GM23248 (cell line): ENCODE measurements at places on chromosomes 1 and 21.

GRCh38 chr21:46468108-46468774, 9.6 kb downstream of the DIP2A start:
- H3K27ac ChIP-seq: no peak overlapping the region
- DNase-seq: no peak
- no peaks in the 10 kb centered on the region for H3K4me1 ChIP-seq
- no peaks in the 10 kb centered on the region for H3K36me3 ChIP-seq
- H3K4me3 ChIP-seq: no peak overlapping the region
- no peaks in the 10 kb centered on the region for H3K27me3 ChIP-seq

DNA sequence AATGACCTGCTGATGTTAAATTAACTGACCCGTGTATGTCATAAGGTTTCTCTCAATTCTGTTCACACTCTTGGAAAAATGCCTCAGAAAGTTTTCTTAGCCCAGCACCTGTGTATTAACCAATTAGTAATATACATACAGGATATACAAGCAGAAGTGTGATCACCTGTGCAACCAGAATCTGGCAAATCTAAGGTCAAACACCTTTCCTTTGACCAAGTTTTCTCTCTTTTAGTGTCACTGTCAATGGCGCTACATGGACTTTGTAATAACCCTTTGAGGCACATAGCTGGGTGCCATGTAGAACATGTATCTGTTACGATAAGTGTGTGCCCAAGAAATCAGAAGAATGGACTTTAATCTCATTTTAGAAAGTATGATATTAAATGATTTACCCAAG, 1.1 kb downstream of the NCSTN start:
- H3K4me3 ChIP-seq: peak overlapping the region; percentile 98
- no peaks in the 10 kb centered on the region for H3K27me3 ChIP-seq
- H3K4me1 ChIP-seq: peaks cover 31% of the 10 kb centered on the region
- peaks cover 22% of the 10 kb centered on the region for H3K36me3 ChIP-seq

DNA sequence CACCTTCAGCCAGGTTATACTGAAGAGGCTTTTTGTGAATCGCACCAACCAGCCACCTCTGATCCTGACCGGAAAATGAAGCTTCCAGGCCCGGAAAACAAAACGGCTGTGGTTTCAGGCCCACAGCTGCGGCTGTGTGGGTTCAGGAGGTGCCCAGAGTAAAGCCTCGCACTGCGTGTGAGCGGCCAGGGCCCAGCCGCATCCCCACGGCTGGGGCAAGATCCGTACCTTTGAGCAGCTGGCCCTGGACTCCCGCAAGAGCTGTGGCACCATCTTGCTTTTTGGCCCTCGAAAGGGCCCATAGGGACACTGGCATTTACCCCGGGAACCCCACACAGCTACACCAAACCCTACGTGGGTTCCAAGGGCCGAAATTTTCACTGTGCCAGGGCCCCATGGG, 63.0 kb downstream of the GLUL start:
- no peak overlapping the region for H3K27ac ChIP-seq
- DNase-seq: no peak
- H3K4me1 ChIP-seq: no peaks in the 10 kb centered on the region
- H3K27me3 ChIP-seq: no peaks in the 10 kb centered on the region
- no peak overlapping the region for H3K4me3 ChIP-seq

GRCh38 chr1:89890085-89890752, 69.4 kb downstream of the LRRC8D start:
- peak overlapping the region; percentile 19 for H3K27ac ChIP-seq
- peak; percentile 55 for DNase-seq
- H3K36me3 ChIP-seq: no peaks in the 10 kb centered on the region

DNA sequence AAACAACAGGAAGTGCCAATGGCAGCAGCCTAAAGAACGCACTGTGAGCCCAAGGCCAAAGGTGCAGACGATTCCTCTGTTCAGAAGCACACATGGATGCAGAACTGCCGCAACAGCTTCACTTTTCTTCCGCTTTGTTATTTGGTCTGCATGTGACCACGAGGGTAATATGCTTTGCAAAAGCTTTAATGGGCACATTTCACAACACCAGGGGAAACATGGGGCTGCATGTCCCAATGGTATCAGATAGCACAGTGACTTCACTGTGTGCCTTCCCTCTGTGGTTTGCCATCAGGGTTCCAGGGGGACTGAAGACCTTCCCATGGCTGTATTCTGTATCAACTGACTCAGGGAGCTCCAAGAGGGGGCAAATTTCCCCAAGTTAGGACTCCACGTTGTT, 28.3 kb downstream of the THAP3 start:
- H3K27ac ChIP-seq: no peak overlapping the region
- no peaks in the 10 kb centered on the region for H3K27me3 ChIP-seq
- no peaks in the 10 kb centered on the region for H3K4me1 ChIP-seq
- H3K36me3 ChIP-seq: 0 out of 2 replicates have a peak, but pooled peaks cover 4% of the 10 kb centered on the region
- H3K4me3 ChIP-seq: no peak overlapping the region
- DNase-seq: no peak

DNA sequence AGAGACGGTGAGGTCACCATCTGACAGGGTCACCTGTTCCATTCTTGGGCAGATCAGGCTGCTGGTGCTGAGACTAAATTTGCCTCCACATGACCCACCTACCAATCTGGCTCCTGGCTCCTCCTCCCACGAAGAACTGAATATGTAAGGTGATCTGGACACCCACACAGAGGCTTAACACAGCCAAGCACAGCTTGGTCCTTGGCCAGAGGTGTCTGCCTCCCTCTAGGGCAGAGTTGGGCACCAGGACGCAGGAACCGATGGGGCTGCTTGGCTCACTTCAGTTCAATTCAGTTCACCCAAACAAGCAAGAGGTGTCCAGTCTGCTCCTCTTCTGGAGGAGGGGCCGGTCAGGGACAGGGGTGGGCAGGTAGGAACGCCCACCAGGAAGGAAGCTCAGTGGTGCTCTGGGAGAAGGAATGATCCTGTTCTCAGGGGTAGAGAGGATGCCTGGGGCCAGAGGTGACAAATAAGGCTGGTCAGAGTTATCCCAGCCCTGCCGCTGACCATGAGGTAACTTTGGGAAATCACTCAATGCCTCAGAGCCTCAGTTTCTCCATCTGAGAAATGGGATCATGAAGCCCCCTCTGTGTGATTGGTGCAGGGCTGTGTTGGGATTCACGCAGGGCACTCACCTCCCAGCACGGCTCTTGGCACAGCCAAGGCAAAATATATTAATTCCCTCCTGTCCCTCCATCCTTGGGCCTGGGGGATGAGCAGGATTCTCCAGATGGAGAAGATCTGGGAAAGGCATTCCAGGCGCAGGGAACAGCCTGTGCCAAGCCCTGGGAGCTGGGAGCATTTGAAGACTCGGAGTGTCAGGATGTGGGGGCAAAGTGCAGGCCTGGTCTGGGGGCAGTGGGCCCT, 284.5 kb downstream of the PTPRU start:
- no peak for DNase-seq
- no peak overlapping the region for H3K4me3 ChIP-seq
- H3K27ac ChIP-seq: no peak overlapping the region

DNA sequence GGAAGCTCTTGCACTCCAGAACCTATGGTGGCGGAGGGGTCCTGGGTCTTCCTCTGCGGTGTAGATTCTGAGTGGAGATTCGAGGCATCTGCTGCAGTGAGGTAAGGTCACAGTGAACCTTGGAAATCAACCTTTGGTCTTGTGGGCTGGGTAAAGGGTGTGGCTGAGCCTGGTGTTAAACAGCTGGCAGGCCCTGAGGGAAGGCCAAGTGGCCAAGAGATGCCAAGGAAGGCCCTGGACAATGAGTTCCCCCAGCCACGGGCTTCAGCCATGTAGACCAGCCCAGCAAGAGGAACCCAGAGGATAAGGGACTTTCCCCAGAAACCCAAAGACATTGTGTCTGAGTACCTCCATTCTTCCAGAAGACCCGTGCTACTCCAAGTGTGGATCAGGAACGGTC, 137.2 kb upstream of the ETS2 start:
- DNase-seq: no peak
- H3K4me1 ChIP-seq: no peaks in the 10 kb centered on the region
- no peak overlapping the region for H3K4me3 ChIP-seq
- H3K36me3 ChIP-seq: no peaks in the 10 kb centered on the region
- no peak overlapping the region for H3K27ac ChIP-seq
- H3K27me3 ChIP-seq: peaks cover 55% of the 10 kb centered on the region

DNA sequence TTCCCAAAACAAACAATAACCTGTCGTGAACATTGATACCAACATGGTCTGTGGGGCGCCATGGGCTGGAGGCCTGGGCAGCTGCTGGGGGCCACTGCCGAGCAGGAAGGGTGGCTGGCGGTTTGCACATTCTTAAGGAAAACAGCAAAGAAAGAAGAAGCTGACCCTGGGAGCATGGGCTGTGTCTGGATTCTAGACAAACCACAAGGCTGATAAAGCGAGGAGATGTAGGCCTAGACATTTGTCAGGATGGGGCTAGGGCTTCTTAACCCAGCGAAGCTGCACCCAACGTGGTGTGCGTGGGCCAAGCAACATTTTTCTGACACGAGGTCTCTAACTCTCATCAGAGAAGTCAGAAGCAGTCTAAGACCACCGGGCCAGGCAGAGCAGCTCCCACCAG, 322.1 kb upstream of the VAMP3 start:
- no peaks in the 10 kb centered on the region for H3K4me1 ChIP-seq
- H3K27me3 ChIP-seq: no peaks in the 10 kb centered on the region
- H3K4me3 ChIP-seq: no peak overlapping the region
- no peaks in the 10 kb centered on the region for H3K36me3 ChIP-seq
- no peak overlapping the region for H3K27ac ChIP-seq

DNA sequence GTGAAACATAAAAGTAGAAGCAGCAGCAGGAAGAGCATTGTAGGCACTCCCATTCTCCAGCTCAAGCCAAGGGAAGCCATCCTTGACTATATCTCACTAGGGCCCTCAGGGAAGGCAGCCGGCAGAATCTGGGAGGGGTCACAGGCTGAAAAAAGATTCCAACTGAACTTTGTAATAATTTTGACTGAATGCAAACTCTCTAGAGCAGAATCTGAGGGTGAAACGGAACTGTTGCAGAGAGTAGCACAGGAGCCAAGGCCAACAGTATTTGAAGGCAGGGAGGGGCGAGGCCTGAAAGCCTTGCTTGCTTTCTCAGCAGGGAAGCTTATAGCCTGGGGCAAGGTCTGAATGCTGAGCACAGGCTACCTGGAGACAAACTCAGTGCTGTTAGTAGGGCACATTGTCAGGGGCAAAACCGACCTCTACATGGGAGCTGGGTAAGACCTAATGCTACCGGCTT, 180.6 kb downstream of the COL24A1 start:
- no peak overlapping the region for H3K27ac ChIP-seq
- no peaks in the 10 kb centered on the region for H3K27me3 ChIP-seq

DNA sequence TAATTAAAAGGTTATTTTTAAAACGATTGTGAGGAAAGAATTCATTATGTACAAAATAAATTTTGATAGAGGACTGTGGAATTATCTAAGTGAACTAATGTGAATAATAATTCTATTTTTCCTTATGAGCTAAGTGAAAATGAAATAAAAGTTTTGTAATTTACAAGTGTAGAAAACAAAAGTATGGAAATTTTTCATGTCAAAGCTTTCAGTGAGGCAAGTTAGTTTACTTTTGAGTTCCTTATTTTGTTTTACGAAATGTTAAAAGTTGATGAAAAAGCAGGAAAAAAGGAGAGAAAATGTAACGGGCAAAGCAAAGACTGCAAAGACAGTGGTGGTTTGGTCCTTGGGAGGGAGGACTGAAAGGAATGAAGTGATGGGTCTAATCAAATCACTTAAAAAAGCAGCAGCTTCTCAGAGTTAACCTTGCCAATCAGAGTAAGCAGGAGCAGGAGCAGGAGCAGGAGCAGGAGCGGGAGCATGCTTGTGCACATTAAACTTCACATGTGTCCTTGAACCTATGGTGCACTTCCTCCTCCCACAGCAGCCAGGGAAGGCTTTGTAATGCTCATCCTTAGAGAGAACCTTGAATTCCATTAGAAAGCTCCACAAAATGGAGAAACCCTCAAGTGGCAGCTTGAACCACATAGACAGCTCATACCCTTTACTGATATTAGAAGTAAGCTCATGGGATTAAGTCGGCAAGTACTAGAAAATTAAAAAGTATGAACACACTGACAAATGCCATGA, 133.4 kb downstream of the LHX4 start:
- DNase-seq: no peak
- H3K27me3 ChIP-seq: no peaks in the 10 kb centered on the region
- H3K27ac ChIP-seq: no peak overlapping the region
- H3K4me1 ChIP-seq: peaks cover 20% of the 10 kb centered on the region
- no peaks in the 10 kb centered on the region for H3K36me3 ChIP-seq

DNA sequence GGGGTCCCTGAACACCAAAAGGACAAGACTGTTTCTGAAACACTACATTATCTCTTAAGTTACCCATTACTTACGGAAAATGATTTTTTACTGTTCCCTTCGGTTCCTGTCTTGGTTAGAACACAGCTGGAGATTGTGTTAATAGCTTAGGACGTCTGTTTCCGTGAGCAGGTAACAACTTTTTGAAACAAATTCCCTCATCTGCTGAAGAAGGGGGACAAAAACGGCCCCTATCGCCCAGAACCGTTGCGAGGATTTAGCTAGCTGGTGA, 67.8 kb downstream of the SLC35A3 start:
- no peak for DNase-seq
- peaks cover 22% of the 10 kb centered on the region for H3K4me1 ChIP-seq
- H3K4me3 ChIP-seq: peak overlapping the region; percentile 93
- no peaks in the 10 kb centered on the region for H3K27me3 ChIP-seq
- H3K36me3 ChIP-seq: no peaks in the 10 kb centered on the region

GRCh38 chr1:219467524-219467923, 145.4 kb downstream of the ZC3H11B start:
- no peak overlapping the region for H3K27ac ChIP-seq
- no peaks in the 10 kb centered on the region for H3K36me3 ChIP-seq
- DNase-seq: peak; percentile 69
- H3K4me1 ChIP-seq: peaks cover 25% of the 10 kb centered on the region
- H3K27me3 ChIP-seq: no peaks in the 10 kb centered on the region

DNA sequence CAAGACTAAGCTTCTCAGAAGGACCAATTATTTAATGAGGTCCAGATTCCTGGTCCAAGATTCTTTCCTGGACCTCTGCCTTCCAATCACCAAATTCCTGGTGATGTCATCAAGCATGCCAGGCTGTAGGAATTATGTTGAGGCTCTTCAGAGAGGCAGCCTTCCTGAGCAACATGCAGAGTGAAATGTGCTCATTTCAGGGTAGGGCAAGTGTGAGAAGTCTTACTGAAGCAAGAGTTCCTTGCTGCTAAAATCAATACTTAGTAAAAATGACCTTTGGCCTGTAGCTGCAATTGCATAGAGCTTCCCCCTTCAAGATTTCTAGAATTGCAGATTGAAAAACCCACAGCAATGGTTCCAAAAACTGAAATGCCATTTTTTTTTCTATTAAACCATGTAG, 31.7 kb upstream of the BCAR3 start:
- H3K4me3 ChIP-seq: no peak overlapping the region
- H3K27me3 ChIP-seq: no peaks in the 10 kb centered on the region
- peak; percentile 19 for DNase-seq
- no peaks in the 10 kb centered on the region for H3K36me3 ChIP-seq
- peaks cover 8% of the 10 kb centered on the region; the same call in 1 of the 2 replicates for H3K4me1 ChIP-seq
- no peak overlapping the region for H3K27ac ChIP-seq
